ENCODE measurements at places on chromosomes 6 and 20.

GRCh38 chr6:8063761-8064637 lies at the start of gene BLOC1S5:
BLOC1S5 (minus strand) TSS chr6:8064389; CDS start chr6:8064376, 13 bp downstream.
- peak; percentile 98 for DNase-seq

- no peak for DNase-seq
Measured at GRCh38 chr6:138869398-138869797, 73.5 kb downstream of the ECT2L start.

DNA sequence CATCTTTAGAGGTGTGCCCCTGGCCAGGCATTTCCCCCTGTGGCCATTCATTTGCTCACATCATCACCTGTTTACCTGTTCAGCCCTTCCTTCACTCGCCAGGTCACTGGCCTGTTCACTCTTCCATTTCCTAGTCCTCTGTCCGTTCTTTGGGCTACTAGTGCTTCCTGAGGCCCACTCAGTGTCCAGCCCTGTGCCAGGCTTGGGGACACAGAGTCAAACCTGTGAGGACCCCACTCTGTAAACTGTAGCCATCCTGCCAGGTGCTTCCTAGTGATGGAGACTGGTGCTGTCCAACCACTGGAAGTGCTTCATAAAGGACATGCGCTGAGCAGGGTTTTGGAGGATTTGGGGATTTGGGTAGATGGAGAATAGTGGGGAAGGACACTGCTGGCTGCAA lies 3.5 kb downstream of the DLGAP4 start:
- no peak for DNase-seq

- DNase-seq = no peak
Measured at GRCh38 chr20:51366155-51366886, 176.2 kb downstream of the NFATC2 start.

GRCh38 chr6:43927532-43928210 lies 157.7 kb downstream of the VEGFA start:
- DNase-seq = no peak

DNA sequence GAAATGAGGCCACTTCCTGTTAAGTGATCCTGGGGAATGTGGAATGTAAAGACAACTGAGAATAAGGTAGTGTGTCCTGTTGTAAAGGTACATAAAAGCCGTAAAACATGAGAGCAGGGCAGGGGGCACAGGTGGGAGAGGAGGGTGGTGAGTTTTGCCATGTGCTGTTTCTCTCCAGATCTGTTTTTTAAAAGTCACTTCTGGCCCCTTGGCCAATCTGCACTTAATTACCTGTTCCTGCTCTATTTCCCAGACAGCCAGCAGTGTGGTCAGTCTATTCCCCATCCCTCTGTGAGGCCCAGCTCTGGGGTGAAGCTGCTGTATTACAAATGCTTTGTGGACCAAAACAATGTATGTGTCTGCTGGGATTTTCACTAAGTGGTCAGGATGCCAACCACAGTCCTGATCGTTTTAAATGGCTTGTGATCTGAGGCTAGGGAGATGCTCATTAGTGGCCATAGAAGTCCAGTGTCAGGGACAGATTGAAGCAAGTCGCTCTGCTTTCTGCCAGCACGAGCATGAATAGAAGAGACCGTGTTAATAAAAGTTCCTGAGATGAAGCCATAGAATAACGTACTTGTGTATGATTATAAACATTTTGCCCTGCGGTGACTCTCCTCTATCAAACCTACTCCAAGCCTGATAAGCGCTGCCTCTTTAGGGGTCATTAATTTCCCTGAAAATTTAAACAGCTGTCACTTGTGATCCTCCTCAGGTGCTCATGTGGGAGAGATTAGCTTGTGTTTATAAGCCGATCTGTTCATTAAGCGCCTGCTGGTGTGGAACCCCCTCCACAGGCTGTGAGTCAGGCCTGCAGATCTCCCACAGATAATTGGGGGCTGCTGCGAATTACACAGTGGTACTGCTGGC lies 111.8 kb upstream of the CENPW start:
- no peak for DNase-seq

GRCh38 chr6:33840048-33840926 lies 36.5 kb upstream of the MLN start:
- peak; percentile 44 for DNase-seq

- peak; percentile 13 for DNase-seq
Measured at GRCh38 chr20:50913690-50914375, 17.4 kb downstream of the ADNP start.

DNA sequence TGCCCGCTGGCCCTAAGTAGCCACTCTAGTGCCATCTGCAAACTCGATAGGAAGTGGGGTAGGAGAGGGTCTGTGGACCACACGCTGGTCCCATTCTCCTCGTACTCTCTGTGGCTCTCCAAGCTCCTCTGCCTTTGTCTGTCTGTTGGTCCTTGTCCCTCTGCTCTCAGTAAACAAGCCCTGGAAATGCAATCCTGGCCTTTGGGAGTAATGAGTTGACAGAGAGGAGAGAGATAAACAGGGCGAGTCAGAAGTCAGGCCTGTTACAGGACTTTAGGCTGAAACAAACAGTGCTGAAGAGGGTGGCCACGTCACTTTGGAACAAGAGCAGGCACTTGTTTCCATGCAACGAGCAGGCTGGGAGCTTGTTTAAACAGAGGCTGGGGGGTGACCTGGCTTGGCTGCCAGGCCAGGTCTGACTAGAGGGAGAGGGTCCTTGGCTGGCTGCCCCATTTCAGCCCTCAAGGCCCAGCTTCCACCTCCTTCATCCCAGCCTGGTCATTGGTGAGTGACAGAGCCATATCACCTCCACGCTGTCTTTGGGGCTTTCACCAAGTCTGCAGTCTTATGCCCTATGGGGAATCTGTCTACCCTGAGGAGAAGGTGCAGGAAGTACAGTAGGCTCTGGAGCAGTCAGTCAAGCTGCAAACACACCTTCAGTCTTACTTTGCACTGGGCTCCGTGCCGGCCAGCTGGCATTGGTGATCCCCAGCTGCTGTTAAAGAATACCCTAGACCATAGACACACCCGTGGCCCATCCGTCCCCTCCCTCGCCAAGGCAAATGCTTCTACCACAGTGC lies 22.6 kb downstream of the FOXP4 start:
- no peak for DNase-seq

DNA sequence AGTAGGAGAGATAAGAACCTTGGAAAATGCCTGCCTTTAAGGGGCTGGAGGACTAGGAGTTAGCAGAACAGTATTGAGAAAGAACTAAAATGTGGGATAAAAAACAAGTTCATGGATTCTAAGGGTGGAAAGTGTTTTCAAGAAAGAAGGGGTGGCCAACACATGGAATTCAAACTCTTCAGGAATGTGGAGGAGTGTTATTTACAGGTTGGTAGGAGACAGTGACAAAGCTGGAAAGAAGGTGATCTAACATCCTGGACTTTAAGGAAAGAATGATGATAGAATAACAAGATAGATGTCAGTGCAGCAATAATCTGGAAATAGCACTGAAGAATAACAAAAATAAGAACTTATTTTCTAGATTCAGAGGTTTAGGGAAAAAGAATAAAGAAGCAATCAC lies 54.0 kb upstream of the TNFRSF21 start:
- no peak for DNase-seq

DNA sequence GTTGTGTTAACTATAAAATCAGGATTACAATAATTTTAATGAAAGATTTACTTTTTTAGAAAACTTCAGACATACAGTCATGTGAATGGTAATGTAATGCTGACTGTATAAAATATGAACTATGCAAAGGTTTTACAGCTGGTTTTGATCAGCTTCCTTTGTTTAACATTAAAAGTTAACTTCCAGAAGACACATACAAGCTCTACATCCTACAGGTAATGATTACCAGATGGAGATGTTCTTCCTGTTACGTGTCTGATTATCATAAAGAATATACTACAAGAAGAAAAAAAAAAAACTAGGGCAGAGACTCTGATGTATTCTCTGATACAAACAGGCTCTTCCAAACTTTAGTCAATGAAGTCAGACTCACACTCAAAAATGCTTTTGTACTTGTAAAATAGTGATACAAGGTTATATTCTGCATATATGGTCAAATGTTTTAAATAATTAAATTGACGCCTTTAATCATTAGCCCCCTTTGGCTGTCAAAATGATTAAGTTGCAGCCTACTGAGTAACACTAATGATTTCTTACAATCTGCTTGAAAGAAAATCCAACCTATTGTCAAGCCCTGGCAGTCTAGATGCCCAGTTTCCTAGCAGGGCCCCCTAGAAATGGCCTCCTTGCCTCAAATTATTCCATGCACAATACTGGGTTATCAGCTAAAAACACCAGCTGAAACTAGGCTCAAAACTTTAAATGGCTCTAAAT lies 251.8 kb upstream of the RUNX2 start:
- no peak for DNase-seq

DNA sequence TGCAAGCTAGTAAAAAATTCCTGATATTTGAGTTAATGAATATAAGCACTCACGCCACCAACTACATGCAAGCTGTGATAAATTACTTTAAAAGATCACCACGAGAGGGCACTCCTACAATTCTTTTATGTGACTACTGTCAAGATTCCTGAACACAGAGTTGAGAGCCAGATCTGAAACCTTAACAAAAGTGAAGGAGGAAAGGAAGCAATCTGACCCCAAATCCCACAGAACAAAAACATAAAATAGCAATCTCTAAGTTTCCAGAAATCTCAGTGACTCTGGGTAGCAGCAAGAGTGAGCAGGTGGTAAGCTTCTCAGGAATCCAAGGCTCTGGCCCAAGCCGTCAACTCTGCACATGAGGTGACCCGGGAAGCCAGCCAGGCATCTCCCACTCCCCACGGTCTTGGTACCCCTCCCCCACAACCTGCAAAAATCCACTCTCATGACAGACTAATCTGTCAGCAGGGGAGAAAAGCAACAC lies 55.1 kb downstream of the STAU1 start:
- DNase-seq = no peak

All from activated naive CD4-positive, alpha-beta T cell treated with Interleukin-2 at 50 U/mL for 16 hours (primary cell).